ENCODE measurements at places on chromosomes 6 and 20.

DNA sequence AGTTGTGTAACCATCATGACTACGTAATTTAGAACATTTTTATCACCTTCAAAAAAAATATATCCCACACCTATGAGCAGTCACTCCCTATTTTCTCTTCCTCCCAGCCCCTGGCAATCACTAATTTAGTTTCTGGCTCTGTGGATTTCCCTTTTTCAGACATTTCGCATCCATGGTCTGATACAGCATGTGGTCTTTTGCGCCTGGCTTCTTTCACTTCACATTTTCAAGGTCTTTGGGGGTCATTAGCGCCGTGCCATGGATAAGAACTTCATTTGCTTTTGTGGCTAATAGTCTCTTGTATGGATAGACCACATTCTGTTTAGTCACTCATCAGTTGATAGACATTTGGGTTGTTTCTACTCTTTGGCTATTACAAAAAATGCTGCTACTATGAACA lies 44.9 kb upstream of the DUSP22 start:
- DNase-seq = no peak

DNA sequence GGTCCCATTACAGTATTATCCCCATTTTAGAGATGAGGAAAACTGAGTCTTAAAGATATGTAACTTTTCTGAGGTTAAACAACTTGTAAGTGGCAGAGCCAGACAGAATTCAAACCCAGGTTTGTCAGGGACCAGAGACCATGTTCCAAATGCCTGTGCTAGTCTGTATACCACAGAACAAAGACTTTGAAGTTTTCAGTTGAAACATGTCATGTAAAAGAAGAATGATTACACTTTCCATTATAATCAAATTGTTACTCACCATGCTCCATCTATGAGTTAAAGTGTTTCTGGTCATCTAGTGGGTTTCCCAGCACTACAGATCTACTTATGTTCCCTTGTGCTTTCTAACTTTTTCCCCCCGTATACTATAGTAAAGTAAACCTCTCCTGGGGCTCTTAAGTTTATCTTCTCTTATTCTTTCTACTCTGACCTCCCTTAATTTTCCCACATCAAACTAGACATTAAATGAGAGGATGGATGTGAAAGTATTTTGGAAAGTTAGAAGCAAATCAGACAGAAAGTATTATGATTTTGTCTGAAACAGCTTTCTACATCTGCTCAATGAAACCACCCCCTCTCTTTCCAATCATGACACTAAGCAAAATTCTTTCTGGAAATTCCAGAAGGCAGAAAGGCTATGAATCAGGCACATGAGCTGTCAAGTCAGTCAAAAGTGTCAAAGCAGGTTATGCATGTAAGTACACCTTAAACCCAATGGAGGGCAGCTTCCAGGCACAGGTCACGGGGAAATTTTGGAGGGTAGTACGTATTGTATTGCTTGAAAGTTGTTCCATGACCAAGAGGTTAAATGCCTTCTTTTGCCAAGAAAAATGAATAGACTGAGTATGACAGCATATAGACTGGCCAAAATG lies 132.7 kb upstream of the MAP3K7 start:
- DNase-seq = no peak

DNA sequence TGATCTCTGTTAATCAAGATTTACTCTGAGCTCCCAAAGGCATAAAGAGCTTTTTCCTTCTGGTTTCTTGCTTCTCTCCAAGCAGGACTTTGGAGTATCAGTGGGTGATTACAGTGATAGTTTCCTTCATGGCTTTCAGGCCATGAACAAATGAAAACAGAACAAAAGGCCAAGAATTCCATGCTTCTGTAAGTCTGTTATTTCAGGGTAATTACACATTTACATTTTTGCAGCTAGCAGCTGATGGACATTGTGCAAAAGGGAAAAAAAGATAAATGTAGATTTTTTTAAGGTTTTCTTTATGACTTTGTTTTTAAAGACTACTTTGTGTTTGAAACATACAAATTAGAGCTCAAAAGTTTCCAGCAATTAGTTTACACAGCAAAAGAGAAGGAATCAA lies 441.6 kb downstream of the PLCB1 start:
- DNase-seq = no peak

GRCh38 chr6:126033696-126034095 lies 47.4 kb downstream of the TRMT11 start:
- DNase-seq = peak; percentile 60

DNA sequence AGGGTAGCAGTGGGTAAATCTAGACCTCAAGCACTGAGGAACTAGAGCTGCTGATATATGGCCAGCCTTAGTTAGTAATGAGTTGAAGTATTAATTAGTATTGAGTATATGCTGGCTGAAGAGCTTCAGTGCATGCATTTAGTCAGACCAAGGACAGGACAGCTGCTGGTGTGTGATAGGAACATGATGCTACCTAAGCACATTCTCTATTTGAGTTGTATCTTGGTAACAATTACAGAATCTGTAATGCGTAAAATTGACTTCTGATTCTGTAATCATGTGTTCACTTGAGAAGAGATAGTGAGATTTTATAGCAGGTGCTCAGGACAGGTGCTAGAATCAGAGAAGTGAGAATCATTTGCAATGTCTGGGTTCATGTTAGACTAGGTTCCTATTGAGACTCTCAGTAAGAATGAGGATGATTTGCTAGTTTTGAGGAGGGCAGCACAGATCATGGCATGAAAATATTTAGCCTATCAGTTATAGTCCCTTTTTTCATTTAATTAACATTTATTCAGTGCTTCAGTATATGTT lies 369.4 kb upstream of the HS3ST5 start:
- no peak for DNase-seq

DNA sequence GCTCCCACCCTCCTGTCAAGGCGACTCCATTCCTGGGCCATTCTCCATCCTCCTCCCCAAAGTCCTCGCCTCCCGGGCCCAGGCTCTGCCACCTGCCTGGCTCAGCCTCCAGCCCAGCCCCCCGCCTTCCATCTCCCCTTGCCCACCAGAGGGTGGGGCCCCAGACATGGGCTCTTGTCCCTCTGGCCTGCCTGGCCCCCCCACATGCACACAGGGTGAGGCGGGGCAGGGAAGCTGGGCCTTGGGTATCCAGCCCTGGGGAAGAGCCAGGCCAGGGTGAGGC lies 95.2 kb downstream of the YTHDF1 start:
- no peak for DNase-seq

GRCh38 chr6:41846666-41847237 lies 48.4 kb downstream of the USP49 start:
- DNase-seq = peak; percentile 73

DNA sequence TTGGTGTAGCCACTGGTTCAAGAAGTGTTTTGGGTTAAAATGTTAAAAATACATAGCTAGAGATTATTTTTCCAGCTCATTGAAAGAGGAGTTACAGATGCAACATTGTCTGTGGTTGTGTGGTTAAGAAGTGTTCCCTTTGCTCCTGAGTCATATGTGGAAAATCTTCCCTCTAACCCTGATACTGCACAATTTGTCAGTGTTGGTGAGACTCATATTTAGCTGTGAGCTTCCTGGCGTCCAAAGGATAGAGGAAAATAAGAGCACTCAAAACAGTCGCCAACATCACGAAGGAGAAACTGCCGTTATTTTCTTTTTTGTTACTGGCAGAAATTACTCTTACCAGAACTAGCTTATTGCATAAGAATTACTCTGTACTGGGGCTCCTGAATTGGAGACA lies 250.4 kb downstream of the CDH4 start:
- DNase-seq = no peak

GRCh38 chr6:17957498-17957897 lies 29.9 kb downstream of the KIF13A start:
- DNase-seq = no peak

- DNase-seq = no peak
Measured at GRCh38 chr20:52294106-52294628, 102.6 kb upstream of the ZFP64 start.

- DNase-seq = no peak
Measured at GRCh38 chr6:4640139-4640538, 136.1 kb upstream of the CDYL start.

DNA sequence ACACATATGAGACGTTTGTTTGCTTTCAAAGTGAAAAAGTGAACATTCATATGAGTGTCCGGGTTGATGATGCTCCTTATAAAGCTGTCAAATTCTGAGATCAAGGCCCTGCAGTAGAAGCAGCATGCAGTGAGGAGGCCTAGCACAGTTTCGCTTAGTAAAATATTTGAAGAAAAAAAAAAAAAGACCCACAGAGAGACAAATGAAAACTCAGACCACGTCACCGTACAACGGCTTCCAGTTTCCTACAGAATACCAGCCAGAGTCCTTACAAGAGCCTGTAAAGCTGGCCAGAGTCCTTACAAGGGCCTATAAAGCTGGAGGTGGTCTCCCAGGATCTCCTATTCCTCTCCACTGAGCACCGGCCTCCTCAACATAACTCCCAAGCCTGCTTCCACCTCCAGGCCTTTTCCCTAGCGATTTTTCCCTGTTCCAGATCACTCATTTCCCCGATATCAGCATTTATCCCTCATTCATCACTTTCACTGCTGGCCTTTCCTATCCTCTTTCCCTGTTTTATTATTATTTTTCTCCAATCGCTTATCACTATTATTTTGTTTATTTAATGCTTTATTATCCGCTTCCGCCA lies 1.5 kb upstream of the HMGN4 start:
- DNase-seq = no peak

- DNase-seq = no peak
Measured at GRCh38 chr6:85580878-85581267, 12.8 kb downstream of the SNX14 start.

DNA sequence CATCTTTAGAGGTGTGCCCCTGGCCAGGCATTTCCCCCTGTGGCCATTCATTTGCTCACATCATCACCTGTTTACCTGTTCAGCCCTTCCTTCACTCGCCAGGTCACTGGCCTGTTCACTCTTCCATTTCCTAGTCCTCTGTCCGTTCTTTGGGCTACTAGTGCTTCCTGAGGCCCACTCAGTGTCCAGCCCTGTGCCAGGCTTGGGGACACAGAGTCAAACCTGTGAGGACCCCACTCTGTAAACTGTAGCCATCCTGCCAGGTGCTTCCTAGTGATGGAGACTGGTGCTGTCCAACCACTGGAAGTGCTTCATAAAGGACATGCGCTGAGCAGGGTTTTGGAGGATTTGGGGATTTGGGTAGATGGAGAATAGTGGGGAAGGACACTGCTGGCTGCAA lies 3.5 kb downstream of the DLGAP4 start:
- DNase-seq = no peak

DNA sequence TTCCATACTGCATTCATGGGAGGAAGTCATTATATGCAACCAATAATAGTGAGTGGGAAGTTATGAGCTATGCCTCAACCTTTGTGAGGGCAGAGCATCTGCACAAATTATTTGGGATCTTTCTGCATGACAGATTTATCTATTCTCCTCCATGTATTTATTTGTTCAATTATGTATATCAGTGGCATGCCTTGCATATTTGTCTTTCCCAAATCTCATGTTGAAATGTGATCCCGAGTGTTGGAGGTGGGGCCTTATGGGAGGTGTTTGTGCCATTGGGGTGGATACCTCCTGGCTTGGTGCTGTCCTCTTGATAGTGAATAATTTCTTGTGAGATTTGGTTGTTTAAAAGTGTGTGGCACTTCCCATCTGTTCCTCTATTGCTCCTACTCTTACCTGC lies 1246.0 kb upstream of the CITED2 start:
- DNase-seq = no peak

- DNase-seq = peak; percentile 85
Measured at GRCh38 chr6:13470238-13471140, 16.9 kb downstream of the GFOD1 start.

DNA sequence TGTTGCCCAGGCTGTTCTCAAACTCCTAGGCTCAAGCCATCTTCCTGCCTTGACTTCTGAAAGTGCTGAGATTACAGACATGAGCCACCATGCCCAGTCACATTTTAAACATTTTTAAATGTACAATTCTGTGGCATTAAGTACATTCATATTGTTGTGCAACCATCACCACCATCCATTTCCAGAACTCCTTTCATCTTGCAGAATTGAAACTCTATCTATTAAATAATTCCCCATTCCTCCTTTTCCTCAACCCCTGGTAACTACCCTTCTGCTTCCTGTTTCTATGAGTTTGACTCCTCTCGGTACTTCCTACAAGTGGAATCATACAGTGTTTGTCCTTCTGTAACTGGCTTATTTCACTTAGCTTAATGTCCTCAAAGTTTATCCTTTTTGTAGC lies 103.8 kb upstream of the NAA20 start:
- no peak for DNase-seq

DNA sequence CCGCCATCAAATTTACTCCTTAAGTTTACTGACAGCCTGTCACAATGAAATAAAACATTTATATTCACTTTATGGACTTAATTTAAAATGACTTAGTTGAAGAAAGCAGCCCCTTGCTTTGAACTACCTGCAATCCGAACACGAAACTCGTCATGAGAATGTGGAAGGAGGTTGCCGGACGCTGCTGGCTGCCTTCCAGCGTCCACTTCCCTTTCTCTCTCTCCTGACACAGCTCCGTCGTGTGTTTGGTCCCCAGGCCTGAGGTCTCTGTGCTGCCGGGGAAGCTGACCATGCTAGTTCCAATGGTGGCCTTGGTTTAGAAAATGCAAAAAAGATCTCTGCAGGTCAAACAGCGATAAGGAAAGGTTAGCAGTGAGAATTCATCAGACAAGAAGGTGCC lies 519.7 kb downstream of the CDH26 start:
- DNase-seq = no peak

GRCh38 chr6:155171109-155171746 lies 92.6 kb upstream of the CLDN20 start:
- DNase-seq = no peak

- no peak for DNase-seq
Measured at GRCh38 chr6:164286011-164286410, 871.5 kb downstream of the QKI start.

- no peak for DNase-seq
Measured at GRCh38 chr20:6588296-6588695, 179.2 kb upstream of the BMP2 start.

GRCh38 chr6:115832786-115833185 lies 227.9 kb downstream of the FRK start:
- no peak for DNase-seq

- DNase-seq = peak; percentile 34
Measured at GRCh38 chr20:3080939-3081388, 3.6 kb downstream of the AVP start.

DNA sequence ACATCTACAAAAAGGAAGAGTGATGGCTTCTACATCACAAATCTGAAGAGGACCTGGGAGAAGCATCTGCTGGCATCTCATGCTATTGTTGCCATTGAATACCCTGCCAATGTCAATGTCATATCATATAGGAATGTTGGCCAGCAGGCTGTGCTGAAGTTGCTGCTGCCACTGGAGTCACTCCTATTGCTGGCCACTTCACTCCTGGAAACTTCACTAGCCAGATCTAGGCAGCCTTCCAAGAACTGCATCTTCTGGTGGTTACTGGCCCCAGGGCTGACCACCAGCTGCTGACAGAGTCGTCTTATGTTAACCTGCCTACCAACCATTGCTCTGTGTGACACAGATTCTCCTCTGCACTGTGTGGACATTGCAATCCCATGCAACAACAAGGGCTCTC lies 111.8 kb downstream of the PERP start:
- no peak for DNase-seq

DNA sequence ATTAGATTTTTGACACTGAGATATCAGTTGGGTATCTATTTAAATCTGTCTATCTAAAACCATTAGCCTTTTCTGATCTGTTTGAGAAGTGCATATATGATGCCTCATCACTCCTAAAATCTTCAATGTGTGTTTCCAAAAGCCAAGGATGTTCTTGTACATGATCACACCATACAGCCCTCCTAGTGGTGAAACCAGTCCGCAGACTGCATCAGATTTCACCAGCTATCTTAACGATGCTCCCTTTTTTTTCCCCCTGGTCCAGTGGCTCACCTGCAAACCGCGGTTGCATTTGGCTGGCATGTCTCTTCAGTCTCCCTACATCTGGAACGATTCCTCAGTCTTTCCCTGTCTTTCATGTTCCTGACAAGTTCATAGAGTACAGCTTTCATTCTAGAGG lies 4.0 kb downstream of the KIZ start:
- no peak for DNase-seq

All from D341Med (cell line).